Kidney (tissue), 22 donors: ENCODE measurements at places on chromosomes 3 and 15. TPM values are rescaled to one million over a fixed set of nuclear protein-coding genes. Genes with fewer than 3 reads are reported as not detected.

DNA sequence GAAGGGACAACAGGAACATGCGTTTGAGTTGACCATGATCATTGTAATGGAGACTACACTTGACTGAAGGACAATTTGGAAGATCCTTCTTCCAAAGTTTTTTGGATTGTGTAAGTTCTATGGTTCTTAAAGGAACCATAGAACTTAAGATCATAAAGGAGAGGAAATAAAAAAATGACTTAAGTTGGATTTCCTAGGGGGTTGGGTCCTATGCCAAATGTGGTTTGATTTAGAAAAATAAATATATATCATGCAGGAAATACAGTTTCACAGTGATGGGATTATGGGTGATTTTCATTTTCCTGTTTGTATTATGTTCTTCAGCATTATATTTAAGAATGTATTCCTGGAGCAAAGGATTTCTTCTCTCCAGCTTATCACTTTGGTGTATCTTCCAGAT, 305.5 kb upstream of the DPH6 start:
- DNase-seq: no peak

DNA sequence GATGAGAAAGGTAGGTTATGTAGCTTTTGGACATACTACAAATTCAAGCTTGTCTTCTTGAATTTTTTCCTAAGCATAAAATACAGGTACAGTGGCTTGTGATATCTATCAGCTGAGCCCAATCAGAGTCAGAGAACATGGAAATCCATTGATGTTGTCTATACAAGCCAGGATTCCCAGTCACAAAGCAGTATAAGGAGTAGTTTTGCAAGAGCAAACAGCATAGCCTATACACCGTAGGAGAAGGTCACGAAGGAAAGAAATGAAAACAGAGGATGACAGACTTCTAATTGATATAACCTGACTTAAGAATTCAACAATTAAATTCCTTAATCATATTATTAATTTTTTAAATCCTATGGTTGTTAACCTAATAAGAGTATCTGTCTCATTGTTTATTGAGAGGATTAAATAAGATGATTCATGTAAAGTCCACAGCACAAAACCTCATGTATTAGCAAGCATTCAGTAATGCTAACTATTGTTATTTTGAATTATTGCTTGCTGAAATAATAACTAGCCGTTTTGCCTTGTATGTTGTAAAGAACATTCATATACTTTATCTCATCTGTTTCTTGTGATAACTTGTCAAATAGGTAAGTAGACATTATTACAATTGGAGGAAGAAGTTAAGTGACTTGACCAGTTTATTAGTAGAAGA, 276.6 kb upstream of the ZPLD1 start:
- DNase-seq: no peak

LTF gene
- 1,823 TPM for total RNA-seq

DNA sequence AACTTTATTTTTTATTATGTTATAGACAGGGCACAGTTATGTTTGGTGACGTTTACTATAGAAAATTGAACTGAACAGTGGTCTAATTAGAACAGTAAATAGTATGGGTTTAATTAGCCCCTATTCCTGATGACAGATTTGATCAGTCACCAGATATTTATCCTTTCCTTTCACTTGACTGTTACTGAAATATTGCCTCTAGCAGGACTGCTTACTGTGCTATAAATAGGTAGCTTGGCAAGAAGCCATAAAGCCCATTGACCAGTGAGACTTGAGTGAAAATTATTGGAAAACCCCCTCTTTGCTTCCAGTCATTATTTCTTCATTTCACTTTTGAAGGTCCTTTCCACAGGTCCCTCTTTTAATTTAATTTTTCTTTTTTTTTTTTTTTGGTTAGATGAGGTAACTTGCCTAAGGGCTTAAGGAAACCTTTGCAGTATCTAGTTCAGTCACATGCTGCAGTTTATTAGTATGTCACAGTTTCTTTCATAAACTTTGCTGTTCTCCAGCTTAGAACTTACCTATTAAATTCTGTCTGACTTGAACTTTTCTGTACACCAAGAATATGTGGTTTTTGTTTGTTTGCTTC, 115.6 kb downstream of the ADAMTSL3 start:
- DNase-seq: no peak

XCR1 gene
- 1.4 TPM for total RNA-seq

DNA sequence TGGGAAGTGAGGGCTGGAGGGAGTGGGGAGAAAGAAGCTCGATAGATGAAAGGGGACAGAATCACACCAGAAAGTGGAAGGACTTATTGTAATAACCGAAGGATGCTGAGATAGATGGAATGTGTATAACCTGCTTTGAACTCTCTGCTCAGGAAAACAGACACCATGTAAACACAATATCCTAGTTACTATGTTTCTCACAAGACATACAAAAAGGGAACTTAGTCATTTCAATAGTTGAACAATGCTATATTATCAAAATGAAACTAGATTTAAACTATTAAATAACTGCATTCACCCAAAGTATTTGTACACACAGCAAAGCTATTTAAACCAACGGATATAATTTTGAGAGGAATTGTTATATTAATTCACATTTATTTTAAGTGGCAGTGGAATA, 108.3 kb upstream of the GADL1 start:
- DNase-seq: peak; percentile 8

DNA sequence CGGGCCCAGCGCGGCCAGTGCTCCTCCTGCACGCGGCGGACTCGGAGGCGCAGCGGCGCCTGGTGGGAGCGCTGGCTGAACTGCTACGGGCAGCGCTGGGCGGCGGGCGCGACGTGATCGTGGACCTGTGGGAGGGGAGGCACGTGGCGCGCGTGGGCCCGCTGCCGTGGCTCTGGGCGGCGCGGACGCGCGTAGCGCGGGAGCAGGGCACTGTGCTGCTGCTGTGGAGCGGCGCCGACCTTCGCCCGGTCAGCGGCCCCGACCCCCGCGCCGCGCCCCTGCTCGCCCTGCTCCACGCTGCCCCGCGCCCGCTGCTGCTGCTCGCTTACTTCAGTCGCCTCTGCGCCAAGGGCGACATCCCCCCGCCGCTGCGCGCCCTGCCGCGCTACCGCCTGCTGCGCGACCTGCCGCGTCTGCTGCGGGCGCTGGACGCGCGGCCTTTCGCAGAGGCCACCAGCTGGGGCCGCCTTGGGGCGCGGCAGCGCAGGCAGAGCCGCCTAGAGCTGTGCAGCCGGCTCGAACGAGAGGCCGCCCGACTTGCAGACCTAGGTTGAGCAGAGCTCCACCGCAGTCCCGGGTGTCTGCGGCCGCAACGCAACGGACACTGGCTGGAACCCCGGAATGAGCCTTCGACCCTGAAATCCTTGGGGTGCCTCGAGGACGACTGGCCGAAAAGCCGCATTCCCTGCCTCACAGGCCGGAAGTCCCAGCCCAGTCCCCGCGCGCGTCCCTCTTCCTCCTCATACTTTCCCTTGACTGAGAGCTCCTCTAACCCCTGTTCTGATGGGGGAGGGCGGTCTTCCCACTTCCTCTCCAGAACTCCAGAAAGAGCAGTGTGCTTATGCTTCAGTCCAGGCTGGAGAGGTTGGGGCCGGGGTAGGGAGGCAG, 1.4 kb upstream of the IL17RC start:
- DNase-seq: peak; percentile 90

DNA sequence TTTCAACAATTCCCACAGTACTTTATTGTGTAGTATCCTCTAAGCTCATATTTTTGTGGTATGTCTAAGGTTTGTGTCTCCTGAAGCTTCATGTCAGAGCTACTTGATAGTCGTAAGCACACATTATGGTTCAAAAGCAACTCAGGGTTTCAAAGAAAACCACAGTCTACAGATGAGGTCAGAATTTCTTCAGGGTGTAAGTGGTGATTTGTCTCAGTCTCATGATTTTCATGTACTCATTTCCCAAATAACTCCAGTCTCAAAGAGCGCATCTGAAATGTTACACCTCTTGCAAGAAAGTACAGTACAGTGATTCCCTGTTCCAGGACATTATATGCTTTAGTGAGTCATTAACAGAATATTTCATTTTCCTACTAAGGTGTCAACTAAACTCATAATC, 47.5 kb upstream of the SSR3 start:
- DNase-seq: no peak

DNA sequence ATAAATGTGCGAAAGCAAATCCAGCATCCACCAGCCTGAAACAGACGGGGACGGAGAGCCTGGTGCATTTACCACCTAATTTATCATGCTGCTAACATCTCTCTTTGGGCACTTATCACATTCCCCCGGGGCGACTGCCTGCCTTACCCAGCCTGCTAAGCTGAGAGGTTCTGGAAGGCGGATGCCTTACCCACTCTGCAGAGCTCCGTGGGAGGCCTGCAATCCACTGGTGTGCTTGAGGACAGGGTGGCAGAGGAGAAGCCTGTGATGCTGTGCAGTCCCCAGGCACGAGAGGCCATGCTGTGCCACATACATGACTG, 25.5 kb downstream of the MGLL start:
- no peak for DNase-seq

DNA sequence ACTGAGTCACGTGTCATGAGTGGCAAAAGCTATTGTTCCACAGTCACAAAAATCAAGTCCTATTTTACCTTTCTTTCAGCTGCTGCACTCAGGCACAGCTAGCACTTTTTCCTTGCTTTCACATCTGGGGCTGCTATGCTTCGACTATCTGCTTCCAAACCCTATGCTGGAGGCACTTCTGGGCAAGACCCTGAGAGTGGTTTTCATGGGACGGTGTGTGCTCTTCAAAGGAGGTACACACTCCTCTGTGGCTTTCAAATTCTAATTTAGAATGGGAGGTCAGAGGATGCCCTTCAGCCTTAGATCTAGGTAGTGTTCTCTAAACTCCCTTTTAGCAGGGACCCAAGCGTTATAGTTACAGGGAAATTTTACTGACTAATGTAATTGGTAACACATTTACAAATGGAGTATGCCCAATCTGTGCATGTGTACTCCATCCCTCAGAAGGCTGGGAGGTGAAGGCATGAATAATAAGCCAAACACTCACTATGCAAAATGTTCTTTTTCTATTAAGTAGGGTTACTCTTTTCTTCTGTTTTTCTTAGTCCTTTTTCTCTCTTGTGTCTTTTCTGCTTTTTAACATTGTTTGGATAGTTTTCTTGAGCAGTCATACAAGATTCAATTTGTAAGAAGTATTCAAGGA, 188.3 kb downstream of the LSAMP start:
- DNase-seq: peak; percentile 19

ENTPD3 gene
- total RNA-seq: 1.1 TPM

DNA sequence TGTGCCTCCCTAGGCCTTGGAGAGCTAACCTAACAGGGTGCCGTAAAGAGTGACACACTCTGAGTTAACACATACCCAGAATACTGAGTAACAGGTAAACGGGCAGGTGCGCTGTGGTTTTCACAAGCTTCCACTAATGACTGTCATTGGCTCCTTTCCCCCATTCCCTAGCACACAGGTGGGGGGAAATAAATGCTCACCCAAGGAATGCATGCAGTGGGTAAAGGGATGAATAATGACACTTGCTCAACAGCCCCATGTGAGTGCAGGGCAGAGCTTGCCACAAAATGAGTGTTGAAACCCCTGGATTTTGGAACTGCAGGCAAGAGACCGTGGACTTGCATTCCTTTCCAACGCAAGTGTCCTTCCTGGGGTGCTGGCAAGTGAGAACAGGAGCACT, 57.6 kb downstream of the ADAMTS17 start:
- no peak for DNase-seq

GRCh38 chr15:39354189-39354588, 226.7 kb upstream of the THBS1 start:
- DNase-seq: no peak

DNA sequence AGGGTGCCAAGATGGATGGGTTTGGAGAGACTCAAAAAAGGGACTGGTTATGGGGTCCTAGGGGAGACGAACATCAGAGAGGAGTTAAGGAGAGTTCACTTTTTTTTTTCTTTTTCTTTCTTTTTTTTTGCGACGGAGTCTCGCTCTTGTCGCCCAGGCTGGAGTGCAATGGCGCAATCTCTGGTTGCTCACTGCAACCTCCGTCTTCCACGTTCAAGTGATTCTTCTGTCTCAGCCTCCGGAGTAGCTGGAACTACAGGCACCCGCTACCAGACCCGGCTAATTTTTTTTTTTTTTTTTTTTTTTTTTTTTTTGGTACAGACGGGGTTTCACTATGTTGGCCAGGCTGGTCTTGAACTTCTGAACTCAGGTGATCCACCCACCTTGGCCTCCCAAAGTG, 1.2 kb downstream of the SPINT1 start:
- no peak for DNase-seq

ISLR gene
- total RNA-seq: 30.2 TPM

PRR20G gene
- total RNA-seq: not detected

DNA sequence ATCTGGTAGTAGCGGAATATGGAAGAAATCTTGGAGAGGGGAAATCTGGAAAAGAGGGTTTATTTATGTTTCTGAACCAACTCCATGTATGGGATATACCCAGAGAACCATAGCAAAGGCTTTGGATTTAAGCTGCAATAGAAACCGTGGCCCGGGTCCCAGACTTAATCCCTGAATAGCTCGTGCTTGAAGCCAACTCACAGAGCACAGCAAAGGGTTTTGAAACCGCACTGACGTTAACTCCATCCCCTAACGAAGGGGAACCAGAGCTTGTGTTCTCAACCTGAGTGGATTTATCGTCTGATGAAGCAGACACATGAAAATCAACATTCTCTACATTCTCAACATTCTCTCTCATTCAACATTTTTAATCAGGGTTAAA, 154.6 kb downstream of the APBA2 start:
- no peak for DNase-seq

DNA sequence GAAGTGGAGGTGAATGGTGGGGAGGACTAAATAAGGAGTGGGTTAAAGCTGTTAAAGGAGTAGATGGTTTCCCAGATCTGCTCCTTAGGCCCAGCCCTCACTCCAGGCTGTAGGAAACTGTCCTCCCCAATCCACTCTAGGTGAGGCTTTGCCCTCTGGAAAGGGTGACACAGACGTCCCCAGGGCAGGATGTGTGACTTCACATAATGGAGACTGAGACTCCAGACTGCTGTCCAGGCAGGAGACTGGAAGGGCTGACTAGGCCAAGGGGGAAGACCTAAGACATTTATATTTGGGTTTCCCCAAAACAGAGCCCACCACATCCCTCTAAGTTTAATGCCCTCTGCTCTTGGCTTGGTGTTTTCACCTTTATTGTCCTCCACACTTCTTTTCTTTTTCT, 488.5 kb downstream of the SHQ1 start:
- no peak for DNase-seq

- no peak for DNase-seq
Measured at GRCh38 chr3:116835658-116836057, 126.1 kb downstream of the TUSC7 start.

GRCh38 chr3:22617372-22617771, 585.8 kb upstream of the UBE2E2 start:
- DNase-seq: no peak

GRCh38 chr3:33041909-33042308, 55.0 kb downstream of the GLB1 start:
- no peak for DNase-seq

IFT57 gene
- total RNA-seq: 70.4 TPM

GRCh38 chr15:63544258-63545026, 40.0 kb downstream of the USP3 start:
- no peak for DNase-seq

- no peak for DNase-seq
Measured at GRCh38 chr15:76866716-76867321, 38.3 kb downstream of the SCAPER start.
